ENCODE measurements at places on chromosomes 3 and 15. TPM values are rescaled to one million over a fixed set of nuclear protein-coding genes. Genes with fewer than 3 reads are reported as not detected.

GRCh38 chr3:197010556-197011351, 18.9 kb downstream of the MELTF start:
- DNase-seq = no peak

GALNT15 gene
- total RNA-seq = 2.1 TPM

DNA sequence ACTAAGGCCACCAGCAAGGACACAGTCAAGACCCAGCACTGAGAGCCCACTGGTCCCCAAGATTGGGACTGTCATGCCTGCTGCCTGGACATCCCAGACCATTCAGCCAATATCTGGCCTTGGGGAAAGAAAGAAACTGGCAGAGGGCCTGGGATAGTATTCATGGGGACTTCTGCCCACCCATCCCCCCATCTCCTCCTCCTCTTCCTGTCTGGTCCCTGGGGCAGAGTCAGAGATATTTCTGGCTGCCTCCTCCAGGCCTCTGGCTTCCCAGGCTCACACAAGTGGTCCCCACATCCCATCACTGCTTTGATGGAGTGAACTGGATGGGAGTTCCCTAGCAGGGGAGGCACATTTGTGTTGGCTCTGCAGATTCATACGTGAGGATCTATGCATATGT, 4.2 kb upstream of the RASL12 start:
- no peak for DNase-seq

DNA sequence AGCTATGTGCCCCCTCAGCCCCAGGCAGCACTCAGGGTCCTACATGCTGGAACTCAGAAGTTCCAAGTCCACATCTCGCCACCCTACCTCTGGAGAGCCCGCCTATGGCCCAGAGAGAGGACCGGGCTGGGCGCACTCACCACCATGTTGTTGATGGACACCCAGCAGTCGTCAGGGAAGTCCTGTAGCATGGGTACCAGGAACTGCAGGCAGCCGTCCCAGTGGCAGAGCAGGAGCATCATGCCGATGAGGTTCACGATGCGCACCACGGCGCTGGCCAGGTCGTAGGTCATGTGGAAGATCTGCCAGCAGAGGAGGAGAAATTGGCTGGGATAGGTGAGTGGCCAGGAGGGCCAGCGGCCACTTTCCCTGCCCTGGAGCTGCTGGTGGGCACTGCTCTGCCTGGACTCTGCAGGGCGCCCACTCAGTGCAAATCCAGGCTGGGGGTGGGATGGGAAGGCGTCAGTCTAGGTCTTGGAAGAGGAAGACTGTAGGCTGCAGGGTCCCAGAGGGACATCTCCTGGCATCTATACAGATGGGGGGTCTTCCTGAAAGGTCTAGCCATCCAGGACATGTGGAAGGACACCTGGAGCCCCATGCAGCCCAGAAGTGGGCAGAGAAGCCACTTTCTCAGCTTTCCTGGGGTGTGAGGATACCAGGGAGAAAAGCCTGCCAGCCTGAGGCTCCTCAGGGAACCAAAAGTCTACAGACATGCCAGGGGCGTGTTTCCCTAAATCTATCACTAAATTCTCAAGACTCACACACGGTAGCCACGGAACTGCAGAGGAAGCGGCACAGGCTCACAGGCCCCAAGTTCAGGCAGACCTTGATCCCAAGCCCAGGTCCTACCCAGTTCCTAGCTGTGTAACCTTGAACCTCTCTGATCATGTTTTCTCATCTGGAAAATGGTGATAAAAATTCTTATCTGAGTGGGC, 36.5 kb downstream of the HCN4 start:
- DNase-seq = no peak

EFCAB12 gene
- total RNA-seq = 0.06 TPM

DNA sequence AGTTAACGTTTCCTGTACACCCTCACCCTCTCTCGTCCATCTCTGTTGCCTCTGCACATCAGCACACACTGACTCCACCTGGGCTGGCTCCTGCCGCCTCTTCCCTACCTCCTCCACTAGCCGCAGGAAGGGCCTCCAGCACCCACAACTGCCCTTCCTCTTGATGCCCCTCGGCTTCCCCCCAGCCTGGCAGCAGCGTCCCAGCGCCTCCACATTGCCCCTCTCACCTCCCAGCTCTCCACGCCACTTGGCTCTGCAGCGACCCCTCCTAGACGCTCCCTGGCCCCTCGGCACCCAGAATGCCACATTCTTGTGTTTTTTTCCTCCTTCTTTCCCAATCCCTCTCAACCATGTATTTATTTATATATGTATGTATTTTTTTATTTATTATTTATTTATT, 73.6 kb downstream of the ST8SIA2 start:
- DNase-seq = no peak

TGM4 gene
- 0.06 TPM for total RNA-seq

SKOR1 gene
- not detected for total RNA-seq

- no peak for DNase-seq
Observed at GRCh38 chr3:42099020-42099765, 8.0 kb downstream of the TRAK1 start.
